ENCODE measurements at places on chromosomes 4 and X.

- no peak for DNase-seq
Measured at GRCh38 chrX:44183329-44183728, 160.1 kb downstream of the EFHC2 start.

DNA sequence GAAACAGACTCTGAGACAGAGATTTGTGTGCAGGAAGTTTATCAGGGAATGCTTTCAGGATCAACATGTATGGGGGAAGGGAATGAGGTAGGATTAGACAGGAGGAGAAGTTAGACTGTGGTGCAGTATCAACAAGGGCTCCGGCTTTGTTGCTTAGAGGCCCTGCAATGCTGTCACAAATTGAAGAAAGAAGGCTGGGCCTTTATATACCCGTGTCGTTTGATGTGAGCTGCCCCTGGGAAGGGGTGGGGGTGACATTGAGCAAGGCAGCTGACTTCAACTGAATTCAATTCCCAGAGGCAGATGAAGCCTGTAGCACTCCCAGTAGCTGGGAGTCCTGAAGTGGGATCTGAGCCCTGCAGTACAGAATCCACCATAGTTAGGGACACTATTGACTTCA lies 29.5 kb upstream of the USP9X start:
- no peak for DNase-seq

- no peak for DNase-seq
Measured at GRCh38 chrX:47651043-47651905, 911 bp upstream of the ELK1 start.

- DNase-seq = no peak
Measured at GRCh38 chrX:8453611-8454010, 11.0 kb upstream of the VCX3B start.

DNA sequence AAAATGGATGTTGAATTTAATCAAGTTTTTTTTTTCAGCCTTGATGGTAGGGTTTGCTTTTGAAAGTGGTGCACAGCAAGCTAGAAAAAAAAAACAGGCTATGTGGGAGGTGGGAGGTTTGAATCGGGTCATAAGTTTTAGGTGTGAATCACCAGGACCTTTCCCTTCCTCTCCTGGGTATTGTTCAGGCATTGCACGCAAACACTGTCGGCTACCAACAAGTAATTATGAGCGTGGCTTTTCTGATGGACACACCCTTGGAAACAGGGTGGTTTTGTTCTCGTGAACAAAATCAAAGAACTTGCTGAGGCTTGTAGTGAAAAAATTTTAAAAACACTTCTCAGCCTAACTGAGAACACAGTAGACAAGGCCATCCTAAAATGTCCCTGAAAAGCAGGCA lies 18.1 kb downstream of the PIR start:
- DNase-seq = no peak

GRCh38 chr4:68271851-68272357 lies 26.4 kb upstream of the TMPRSS11B start:
- peak; percentile 30 for DNase-seq

GRCh38 chrX:154464806-154465365 lies 6.8 kb downstream of the PLXNA3 start:
- DNase-seq = no peak

DNA sequence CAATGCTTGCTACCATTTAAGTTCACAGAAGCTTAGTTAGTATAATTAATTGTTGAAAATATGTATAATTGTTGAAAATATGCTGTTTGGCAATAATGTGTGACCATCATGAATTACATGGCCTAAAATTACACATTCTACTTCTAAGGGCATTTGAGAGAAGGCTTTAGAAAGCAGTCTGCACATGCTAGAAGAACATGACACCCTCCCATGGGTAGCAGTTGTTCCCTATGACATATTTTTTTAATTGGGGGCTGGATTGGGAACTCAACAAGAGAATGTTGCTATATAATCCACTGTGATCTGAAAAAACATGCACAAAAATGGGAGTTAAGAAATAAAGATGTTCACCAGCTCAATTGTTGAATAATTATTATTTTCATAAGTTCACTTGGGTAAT lies 331.4 kb downstream of the ARHGAP24 start:
- no peak for DNase-seq

GRCh38 chr4:92519727-92520126 lies 216.0 kb downstream of the GRID2 start:
- no peak for DNase-seq

DNA sequence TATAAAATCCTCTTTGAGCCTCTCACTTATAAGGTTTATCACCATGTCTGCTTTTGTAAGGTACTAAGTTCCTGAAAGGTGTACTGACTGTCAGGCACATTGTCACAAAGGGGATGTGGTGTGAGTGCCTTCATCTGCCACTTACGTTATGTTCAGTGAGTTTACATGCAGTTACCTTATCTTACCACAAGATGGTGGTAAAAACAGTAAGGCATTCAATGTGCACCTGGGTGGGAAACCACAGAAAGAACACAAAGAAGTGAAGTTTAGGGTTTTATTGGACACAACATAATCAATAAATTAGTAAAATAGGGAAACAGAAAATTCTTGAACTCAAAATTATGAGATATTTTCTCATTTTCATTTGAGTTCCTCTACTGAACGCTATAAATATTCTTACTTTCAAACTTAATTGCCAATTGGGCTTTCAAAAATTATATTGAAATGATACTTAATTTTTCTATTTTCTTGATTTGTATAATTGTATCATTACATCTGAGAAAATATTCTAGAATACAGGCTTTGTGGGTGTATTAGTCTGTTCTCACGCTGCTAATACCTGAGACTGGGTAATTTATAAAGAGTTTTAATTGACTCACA lies 650.8 kb downstream of the PCDH7 start:
- no peak for DNase-seq

GRCh38 chr4:138055890-138056289 lies 186.3 kb downstream of the SLC7A11 start:
- no peak for DNase-seq

- no peak for DNase-seq
Measured at GRCh38 chr4:17877661-17878060, 66.9 kb downstream of the NCAPG start.

DNA sequence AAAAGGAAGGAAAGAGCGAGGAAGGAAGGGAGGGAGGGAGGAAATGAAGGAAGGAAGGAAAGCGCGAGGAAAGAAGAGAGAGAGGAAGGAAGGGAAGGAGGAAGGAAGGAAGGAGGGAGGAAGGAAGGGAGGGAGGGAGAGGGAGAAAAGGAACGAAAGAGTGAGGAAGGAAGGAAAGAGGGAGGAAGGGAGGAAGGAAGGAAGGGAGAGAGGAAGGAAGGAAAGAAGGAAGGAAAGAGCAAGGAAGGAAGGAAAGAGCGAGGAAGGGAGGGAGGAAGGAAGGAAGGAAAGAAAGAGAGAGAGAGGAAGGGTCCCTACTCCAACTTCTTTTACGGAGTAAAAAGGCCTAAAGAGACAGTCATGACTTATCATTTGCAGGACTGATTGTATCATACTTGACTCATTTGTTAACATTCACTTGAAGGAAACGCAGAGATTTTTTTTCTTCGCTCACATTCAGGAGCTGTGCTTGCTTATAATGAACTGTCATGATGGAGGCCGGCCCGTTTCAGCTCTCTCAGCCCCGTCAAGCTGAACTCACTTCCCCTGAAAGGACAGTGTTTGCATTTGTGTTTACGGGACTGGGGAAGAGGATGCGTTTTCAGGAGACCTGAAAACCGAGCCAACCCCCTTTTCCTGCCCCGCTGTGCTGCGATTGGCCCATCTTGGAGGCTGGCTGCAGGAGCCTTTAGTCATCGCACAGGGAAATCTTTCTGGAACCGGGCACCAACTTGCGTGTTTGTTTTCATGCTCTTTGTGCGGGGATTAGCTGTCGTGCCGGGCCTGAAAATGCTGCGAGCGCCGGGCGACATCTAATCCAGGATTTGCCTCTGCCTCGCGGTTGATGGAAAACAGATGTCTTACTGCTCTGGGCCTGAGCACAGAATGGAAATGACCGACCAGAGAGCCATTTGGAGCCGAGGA lies 17.8 kb downstream of the TRIM2 start:
- DNase-seq = peak; percentile 59

- DNase-seq = no peak
Measured at GRCh38 chrX:40012868-40013265, 84.9 kb downstream of the BCOR start.

- no peak for DNase-seq
Measured at GRCh38 chrX:13857804-13858203, 40.9 kb upstream of the GPM6B start.

DNA sequence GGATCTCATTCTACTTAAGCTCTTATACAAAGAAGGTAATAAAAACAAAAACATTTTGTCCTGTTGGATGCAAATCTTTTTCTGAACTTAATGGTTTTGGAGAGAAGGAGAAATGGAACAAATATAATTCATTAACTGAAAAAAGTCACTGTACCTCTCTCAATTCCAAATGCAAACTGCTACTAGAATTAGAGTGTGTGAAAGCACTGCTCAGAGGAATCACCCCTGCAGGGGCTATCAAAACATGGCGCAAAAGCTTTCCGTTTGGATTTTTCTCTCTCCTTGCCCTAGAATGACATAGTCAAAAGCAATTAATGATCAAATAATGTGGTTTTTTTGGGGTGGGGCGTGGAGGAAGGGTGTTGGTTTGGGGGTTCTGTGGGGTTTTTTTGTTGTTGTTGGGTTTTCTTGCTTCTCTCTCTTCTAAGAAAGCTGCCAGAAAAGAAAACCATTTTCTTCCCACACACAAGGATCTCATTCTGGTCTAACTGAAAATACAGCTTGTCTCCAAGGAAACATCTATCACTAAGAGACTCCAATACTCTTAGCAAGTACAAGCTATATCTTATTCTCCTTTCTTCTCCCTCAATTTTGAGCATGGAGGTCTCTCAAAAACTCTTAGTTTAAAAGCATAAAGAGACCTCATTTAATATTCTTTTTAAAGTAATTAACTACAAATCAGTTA lies 41.6 kb downstream of the USP46 start:
- no peak for DNase-seq

- DNase-seq = no peak
Measured at GRCh38 chr4:178316211-178316610, 874.0 kb upstream of the AGA start.

DNA sequence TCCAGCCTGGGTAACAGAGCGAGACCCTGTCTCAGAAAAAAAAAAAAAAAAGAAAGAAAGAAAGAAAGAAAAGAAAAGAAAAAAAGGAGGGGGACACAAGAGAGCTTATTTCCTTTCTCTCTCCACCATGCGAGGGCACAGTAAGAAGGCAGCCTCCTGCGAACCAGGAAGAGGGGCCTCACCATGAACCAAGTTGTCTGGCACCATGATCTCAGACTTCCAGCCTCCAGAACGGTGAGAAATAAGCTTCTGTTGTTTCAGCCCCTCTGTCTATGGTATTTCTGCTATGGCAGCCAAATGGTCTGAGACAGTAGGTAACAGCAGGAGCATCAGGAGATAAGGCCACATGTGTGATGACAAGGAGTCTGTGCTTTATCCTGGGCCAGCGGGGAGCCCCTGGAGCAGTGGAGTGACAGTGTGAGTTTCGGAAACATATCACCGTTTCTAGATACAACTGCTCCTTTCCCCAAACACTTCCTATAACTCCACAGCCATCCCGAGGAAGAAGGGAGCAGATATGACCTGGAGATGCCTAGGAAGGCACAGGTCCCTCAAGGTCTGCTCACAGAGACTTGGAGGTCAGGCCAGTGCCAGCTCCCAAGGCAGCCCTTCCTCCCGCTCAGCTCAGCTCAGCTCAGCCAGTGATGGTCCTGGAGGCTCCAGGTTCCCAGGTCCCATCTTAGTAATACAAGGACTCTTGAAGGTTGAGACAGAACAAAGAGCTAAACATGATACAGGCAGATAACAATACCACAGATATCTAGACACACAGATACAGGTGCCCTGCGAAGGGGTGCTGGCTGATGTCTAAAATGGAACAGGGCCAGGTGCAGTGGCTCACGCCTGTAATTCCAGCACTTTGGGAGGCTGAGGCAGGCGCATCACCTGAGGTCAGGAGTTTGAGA lies 17.7 kb downstream of the JAKMIP1 start:
- no peak for DNase-seq

- no peak for DNase-seq
Measured at GRCh38 chrX:136660896-136661295, 12.9 kb downstream of the CD40LG start.

DNA sequence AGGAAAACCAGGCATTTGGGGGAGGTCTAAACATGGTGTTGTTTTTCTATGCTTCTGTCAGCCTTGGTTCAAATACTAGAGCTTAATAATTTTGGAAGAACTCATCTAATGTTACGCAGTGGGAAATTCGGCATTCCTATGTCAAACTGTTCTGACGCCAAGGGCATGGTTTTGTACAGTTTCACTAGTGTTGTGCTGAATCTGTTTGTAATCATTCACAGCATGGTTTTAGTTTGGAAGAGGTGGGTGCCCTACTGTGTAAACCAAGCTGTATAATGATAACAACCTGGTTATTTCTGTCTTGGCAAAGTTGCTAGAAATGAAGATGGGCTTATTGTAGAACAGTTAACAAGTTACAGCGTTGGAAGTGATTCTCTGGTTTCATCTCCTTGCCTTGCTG lies 5.2 kb downstream of the DDX3X start:
- no peak for DNase-seq

DNA sequence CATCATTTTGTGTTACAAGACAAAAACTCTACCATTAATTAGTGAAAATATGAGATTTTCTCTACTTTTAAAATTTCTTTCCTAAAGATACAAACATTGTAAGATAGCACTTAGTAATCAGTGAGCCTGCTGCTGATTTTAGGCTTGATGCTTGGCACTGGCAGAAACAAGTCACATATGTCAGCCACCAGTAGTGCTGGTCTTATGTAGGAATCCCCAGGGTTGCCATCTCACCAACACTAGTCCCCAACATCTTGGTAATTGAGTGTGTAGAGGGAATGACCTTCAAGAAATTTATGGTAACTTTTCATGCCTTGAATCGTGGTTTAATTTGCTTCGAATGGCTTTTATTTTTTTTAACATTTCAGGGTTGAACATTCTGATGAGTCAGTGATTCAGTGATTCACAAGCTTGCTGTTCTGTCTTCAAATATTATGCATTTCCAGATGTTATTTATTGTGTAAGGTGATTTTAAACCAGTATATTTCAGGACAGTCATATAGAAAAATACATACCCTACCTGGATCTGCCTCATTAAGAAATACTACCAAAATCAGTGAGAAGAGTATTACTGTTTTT lies 11.9 kb downstream of the EXOC1 start:
- no peak for DNase-seq
